ENCODE measurements at places on chromosomes 11 and 22.

- DNase-seq, result peak; percentile 79
Measured at GRCh38 chr11:67389477-67389876, 2.3 kb upstream of the RAD9A start.

GRCh38 chr22:26981541-26981940 is 324.2 kb downstream of the MIAT start:
- no peak for DNase-seq

DNA sequence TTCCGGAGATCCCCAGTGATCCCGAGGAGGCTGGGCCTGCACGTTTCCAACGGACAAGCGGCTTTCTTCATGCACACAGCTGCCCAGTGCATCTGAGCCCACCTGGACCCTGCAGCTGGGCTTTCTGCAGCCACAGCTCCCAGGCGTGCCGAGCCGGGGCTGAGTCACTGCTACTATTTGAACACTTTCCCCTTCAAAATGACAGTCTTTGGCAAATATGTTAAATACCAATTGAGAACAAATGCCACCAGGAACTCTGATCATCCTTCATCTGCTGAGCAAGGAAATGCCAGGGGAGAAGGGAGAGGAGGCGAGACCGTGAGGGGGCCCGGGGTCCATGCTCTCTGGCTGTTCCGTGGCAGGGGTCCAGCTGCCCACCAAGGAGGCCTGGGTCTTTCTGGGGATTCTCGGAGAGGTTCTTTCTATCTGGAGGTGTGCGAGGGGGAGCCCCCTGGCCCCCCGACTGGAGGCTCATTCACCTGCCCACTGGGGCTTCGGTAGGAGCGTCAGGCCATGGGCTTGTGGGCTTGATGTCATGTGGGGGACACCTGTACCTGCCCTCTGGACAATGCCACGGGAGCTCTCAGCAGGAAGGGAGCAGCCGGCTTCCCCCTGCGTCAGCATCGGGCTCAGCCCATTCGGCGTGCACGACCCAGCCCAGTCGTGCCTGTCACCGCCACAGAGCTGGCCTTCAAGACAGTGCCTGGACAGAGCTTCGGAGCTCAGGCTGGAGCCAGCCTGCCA is 159.6 kb downstream of the CTTN start:
- DNase-seq, result no peak

GRCh38 chr22:17638182-17638431 is 450 bp upstream of the BCL2L13 start:
- DNase-seq, result peak; percentile 53

GRCh38 chr11:27348340-27348873 is 14.6 kb downstream of the CCDC34 start:
- no peak for DNase-seq
